ENCODE measurements at places on chromosomes 11 and 22. TPM values are rescaled to one million over a fixed set of nuclear protein-coding genes. Genes with fewer than 3 reads are reported as not detected.

- DNase-seq, result no peak
These were observed 114.1 kb downstream of the LARGE1 start for GRCh38 chr22:33806191-33806590.

DNA sequence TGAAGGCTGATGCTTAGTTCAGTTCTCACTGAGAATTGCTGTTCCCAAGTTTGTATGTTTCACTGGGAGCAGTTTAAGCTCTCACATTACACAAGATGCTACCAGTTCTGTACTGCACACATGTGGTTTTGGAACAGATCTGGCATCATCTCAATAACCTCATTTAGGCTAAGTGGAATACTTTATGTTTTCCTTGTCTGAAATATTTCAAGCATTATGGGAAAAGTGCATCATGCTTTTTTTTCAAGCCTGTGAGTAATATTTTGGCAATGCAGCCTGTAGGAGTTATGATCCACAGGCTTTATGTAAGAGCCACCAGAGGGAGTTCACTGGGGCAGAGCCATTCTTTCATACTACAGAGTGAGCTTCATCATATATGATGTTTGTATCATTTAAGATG is 141.5 kb downstream of the OR4C45 start:
- no peak for DNase-seq

GRCh38 chr11:10208131-10208575 is 85.9 kb downstream of the SBF2 start:
- DNase-seq, result peak; percentile 7

Gene GGTLC2
- total RNA-seq, result not detected

Gene OR56A1
- not detected for total RNA-seq

Gene MISFA
- total RNA-seq, result 0.67 TPM

All from activated CD8-positive, alpha-beta T cell treated with anti-CD3 and anti-CD28 coated beads for 36 hours (primary cell).